ENCODE measurements at places on chromosomes 5 and 9. TPM values are rescaled to one million over a fixed set of nuclear protein-coding genes. Genes with fewer than 3 reads are reported as not detected.
A peak's percentile ranks its signal among the peaks of the same experiment; 100 is the strongest.

The ANKRD55 gene
- total RNA-seq: 0.52 TPM

GRCh38 chr5:173246135-173246495 is 11.1 kb upstream of the NKX2-5 start:
- peaks cover 9% of the 10 kb centered on the region for H3K4me1 ChIP-seq
- H3K36me3 ChIP-seq: no peaks in the 10 kb centered on the region
- no peak for DNase-seq
- H3K27me3 ChIP-seq: peaks cover 83% of the 10 kb centered on the region
- H3K27ac ChIP-seq: no peak overlapping the region

DNA sequence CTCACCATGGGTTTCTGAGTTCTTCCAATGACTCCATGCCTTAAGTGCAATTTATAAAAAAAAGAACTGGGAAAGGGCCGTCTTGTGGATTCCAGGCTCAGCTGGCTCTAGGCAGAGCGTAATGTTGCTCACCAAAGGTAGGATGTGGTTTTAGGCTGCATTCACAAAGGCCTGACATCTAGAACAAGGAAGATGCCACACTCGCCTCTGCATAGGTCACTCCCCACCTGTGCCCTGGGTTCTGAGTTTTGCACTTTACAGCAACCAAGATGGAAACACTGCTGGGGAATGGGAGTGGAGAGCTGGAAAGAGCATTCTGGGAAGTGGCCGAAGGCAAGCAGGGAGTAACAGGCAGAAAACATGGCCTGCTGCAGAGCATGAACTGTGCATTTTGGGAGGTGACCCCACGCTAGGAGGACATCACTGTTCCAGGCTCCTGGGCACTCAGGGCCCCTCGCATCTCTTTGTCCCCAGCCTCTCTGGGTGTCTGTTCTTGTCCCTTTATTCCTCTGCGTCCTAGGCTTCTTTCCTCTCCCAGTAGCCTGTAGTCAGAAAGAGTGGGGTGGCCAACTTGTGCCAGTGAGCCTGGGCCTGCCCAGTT is 12.3 kb downstream of the FCN2 start:
- no peaks in the 10 kb centered on the region for H3K36me3 ChIP-seq
- H3K4me3 ChIP-seq: no peak overlapping the region
- H3K4me1 ChIP-seq: no peaks in the 10 kb centered on the region
- peaks cover 3% of the 10 kb centered on the region for H3K27me3 ChIP-seq
- DNase-seq: peak; percentile 8

The CLTA gene
- 170 TPM for total RNA-seq

DNA sequence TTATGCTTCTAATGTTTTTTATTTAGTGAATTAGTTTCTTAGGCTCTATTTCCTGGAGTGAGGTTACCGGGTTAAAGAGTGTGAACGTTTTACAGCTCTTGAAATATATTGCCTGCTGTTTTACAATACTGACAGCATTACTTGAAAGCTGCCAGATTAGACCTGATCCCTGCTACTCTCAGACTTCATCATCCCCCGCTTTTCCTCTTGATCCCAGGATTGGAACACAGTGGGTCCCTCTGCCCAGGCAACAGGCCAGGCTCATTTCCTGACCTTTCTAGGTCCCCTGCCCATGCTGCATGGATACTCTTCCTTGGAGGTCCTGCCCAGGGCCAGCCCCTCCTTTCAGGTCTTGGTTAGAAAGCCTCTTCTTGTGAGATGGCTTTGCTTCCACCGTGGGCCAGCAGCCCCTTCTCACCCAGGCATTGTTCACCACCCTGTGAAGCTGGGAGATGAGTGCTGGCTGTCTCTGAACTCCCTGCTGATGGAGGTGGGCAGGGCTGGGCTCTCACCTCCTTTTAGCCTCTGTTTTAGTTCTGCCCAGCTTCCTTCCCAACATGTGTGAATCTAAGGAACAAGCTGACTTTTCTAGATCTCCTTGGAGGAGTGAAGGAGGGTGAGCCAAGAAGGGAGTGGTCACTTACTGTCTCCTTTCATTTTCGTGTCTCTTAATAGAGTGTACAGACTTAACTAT is 15.5 kb upstream of the FAM120AOS start:
- peaks cover 38% of the 10 kb centered on the region for H3K36me3 ChIP-seq
- no peak for DNase-seq
- no peak overlapping the region for H3K4me3 ChIP-seq
- peak overlapping the region; percentile 58 for H3K27ac ChIP-seq

The SPATA31C1 gene
- total RNA-seq: not detected

- H3K4me3 ChIP-seq: no peak overlapping the region
- no peaks in the 10 kb centered on the region for H3K27me3 ChIP-seq
- no peak for DNase-seq
- H3K36me3 ChIP-seq: no peaks in the 10 kb centered on the region
- H3K27ac ChIP-seq: no peak overlapping the region
Observed at GRCh38 chr5:106094204-106094607, 1576.5 kb downstream of the EFNA5 start.

- no peaks in the 10 kb centered on the region for H3K36me3 ChIP-seq
- no peak overlapping the region for H3K4me3 ChIP-seq
- H3K27me3 ChIP-seq: no peaks in the 10 kb centered on the region
- no peak for DNase-seq
- no peak overlapping the region for H3K27ac ChIP-seq
Observed at GRCh38 chr5:167998148-167998767, 293.2 kb upstream of the WWC1 start.

DNA sequence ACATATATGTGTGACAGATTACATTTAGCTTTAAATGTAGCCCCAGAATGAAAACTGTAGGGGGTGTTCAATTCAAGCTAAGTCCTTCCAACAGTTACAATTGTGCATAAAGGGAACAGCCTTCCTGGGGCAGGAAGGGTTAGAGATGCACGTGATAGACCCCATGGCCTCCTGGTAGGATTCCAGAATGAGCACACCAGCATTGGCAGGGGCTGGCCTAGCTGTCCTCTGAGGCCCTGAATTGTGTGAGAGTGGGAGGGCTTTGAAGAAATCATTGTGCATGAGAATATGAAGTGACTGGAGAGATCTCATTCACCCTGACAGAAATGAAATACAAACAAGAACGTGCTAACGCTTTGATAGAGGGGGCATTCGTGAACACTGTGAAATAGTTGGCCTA is 663.8 kb upstream of the KLF4 start:
- no peaks in the 10 kb centered on the region for H3K4me1 ChIP-seq
- H3K27ac ChIP-seq: no peak overlapping the region
- no peaks in the 10 kb centered on the region for H3K36me3 ChIP-seq
- DNase-seq: no peak
- no peaks in the 10 kb centered on the region for H3K27me3 ChIP-seq
- no peak overlapping the region for H3K4me3 ChIP-seq

The LCN15 gene
- total RNA-seq: not detected

GRCh38 chr9:104765138-104765537 is 1.2 kb downstream of the NIPSNAP3B start:
- H3K4me3 ChIP-seq: peak overlapping the region; percentile 86
- peaks cover 4% of the 10 kb centered on the region for H3K27me3 ChIP-seq
- peaks cover 6% of the 10 kb centered on the region for H3K36me3 ChIP-seq
- DNase-seq: no peak

DNA sequence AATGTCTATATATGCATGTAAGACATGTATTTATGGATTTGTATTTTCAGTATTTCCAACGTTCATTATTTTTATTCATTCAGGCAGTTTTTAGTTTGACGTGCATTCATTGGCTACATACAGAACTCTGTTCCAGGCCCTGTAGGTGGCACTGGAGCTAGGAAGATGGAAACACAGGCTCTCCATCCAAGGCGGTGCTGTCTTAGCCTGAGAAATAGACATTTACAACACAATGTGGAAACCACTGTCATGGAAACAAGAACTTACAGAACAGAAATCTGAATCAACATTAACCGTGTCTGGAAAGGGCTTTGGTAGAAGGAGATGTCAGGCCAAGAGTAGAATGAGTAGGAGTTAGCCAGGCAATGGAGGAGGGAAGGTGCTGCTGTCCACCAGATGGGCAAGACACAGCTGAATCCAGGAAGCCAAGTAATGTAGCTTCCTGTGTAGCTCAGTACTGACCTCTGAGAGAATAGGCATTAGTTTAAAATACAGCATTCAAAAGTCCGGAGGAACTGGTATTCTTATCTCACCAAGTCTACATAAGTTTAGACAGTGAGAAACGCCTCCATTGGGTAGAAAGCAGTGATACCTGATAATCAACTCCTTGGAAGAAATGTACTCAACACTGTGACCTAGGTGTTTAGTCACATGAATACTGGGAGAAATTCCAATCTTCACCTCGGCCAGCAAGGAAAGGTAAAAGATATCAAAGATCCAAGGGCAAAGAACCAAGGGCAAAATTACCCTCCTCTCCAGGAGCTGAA is 388.6 kb upstream of the CDH6 start:
- H3K27me3 ChIP-seq: no peaks in the 10 kb centered on the region
- H3K4me3 ChIP-seq: no peak overlapping the region
- H3K27ac ChIP-seq: no peak overlapping the region

The FOXE1 gene
- total RNA-seq: not detected

The GPRIN1 gene
- 1.9 TPM for total RNA-seq

The NRARP gene
- total RNA-seq: 1.4 TPM

DNA sequence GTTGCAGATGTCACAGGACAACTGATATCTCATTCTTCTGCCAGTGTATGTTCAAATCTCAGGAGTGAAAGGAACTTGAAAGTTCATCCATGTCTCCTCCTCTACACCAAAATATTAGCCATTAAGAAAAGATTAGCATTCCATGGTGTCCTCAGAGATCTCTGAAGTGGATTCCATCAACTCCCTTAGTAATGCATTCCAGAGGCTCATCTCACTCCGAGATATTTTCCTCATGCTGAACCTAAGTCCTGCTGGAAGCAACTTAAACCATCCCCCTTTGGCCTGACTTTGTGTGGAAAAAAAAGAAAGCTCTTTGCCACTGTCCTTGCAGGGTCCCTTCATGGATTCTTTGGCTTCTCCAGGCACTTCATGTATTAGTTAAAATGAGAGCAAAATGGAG is 155.7 kb upstream of the ZNF462 start:
- H3K4me3 ChIP-seq: no peak overlapping the region
- DNase-seq: no peak
- no peaks in the 10 kb centered on the region for H3K27me3 ChIP-seq
- H3K27ac ChIP-seq: no peak overlapping the region

The PCDHGA9 gene
- total RNA-seq: 0.08 TPM

DNA sequence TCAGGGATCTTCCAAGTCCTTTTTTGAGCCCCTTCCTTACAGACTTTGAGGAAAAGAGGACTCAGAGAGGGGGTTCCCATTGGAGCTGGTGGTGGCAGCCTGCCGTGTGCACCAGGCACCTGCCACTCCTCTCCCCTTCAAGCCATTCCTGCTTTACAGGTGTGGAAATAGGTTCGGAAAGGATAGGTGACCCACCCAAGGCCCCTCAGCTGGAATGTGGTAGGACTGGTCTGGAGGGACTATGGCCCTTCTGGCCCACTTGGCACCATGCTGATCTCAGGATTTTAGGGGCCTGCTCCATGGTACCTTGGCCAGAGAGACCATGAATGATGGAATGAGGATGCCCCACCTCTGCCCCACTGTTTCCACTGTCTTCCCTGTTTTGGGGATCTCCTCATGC is 1.4 kb downstream of the GALNT12 start:
- peaks cover 23% of the 10 kb centered on the region for H3K27me3 ChIP-seq
- H3K4me1 ChIP-seq: peaks cover 35% of the 10 kb centered on the region
- peaks cover 3% of the 10 kb centered on the region for H3K36me3 ChIP-seq
- peak overlapping the region; percentile 82 for H3K4me3 ChIP-seq
- no peak for DNase-seq

GRCh38 chr5:158468444-158468843 is 609.5 kb upstream of the CLINT1 start:
- H3K27me3 ChIP-seq: no peaks in the 10 kb centered on the region
- H3K36me3 ChIP-seq: no peaks in the 10 kb centered on the region
- H3K27ac ChIP-seq: no peak overlapping the region
- H3K4me1 ChIP-seq: peaks cover 3% of the 10 kb centered on the region
- no peak overlapping the region for H3K4me3 ChIP-seq
- DNase-seq: no peak

The MOB3B gene
- total RNA-seq: 2.8 TPM

GRCh38 chr9:16623989-16624743 is 246.3 kb downstream of the BNC2 start:
- no peaks in the 10 kb centered on the region for H3K27me3 ChIP-seq
- no peaks in the 10 kb centered on the region for H3K36me3 ChIP-seq
- no peak for DNase-seq
- H3K27ac ChIP-seq: no peak overlapping the region
- no peaks in the 10 kb centered on the region for H3K4me1 ChIP-seq

The TMOD1 gene
- 0.29 TPM for total RNA-seq

DNA sequence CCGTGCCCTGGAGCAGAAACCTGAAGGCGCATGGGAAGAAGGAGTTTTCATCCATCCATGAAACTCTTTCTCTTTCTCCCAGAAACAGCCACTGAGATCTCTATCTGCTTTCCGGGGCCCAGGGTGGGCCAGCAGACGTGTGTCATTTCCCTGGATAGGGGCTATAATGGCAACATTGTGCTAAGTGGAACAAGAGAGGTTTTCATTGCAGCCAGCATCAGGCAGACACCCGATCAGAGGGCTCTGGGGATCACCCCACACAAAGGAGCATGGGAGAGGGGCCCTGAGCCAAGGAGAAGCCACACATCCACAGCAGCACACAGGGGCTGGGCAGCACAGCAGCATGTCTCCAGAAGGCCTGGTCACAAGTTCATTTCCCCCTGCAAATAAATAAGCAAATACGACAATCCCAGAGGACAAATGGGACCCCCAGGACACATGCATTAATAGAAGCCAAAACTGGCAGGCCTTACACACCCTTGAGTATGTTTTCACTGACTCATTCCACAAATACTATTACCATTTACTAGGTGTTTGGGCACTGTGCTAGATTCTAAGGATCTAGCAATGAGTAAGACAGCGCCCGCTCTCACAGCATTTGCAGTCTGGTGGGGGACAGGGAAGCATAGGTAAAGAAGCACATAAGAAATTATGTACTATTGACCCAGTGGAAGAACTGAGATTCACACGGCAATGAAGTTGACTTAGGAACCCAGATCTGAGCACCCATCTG is 4.3 kb upstream of the AFAP1L1 start:
- peaks cover 11% of the 10 kb centered on the region for H3K4me1 ChIP-seq
- no peak for DNase-seq
- H3K4me3 ChIP-seq: no peak overlapping the region
- peaks cover 3% of the 10 kb centered on the region for H3K36me3 ChIP-seq
- no peak overlapping the region for H3K27ac ChIP-seq

DNA sequence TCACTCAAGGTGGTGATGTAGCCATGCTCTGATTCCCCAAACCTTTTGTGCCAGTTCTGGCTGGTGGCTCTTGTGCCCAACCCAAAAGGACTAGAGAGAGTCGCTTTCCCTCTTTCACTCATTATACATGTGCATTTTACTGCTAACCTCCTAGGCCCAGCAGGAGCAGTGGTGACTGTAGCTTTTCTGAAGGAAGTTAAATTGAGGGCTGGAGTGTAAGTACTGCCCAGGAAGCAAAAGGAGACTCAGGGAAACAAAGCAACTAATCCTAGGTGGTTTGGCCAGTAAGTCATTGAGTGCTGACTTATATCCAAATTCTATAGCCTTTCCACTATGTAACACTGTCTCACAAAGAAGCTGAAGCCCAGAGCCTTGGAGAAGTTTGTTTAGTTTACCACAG is 194.4 kb upstream of the ZNF462 start:
- no peaks in the 10 kb centered on the region for H3K36me3 ChIP-seq
- no peaks in the 10 kb centered on the region for H3K27me3 ChIP-seq
- no peak for DNase-seq
- H3K27ac ChIP-seq: no peak overlapping the region
